A549 (cell line): ENCODE measurements at places on chromosomes 11 and 22. TPM values are rescaled to one million over a fixed set of nuclear protein-coding genes. Genes with fewer than 3 reads are reported as not detected.

OR8A1 gene
- polyA plus RNA-seq = not detected in 3 replicates

MMP27 gene
- not detected in 3 replicates for polyA plus RNA-seq

FGF4 gene
- not detected in 3 replicates for polyA plus RNA-seq

IGSF22 gene
- 0.03 TPM in 2 of 3 replicates, not detected in the other for polyA plus RNA-seq

JAML gene
- polyA plus RNA-seq = not detected in 3 replicates

H19 gene
- 16.6 to 22.5 TPM (median 19.2 TPM) in 3 replicates for polyA plus RNA-seq

BACE1 gene
- 6.3 to 7.8 TPM (median 7.8 TPM) in 3 replicates for polyA plus RNA-seq

SLC5A1 gene
- 0.01 to 0.03 TPM in 2 of 3 replicates, not detected in the other for polyA plus RNA-seq

AP1B1 gene
- 22.0 to 22.9 TPM (median 22.5 TPM) in 3 replicates for polyA plus RNA-seq

MUC2 gene
- 0.03 TPM in 3 replicates for polyA plus RNA-seq

ETS1 gene
- 14.5 to 20.1 TPM (median 16.5 TPM) in 3 replicates for polyA plus RNA-seq

CD248 gene
- not detected in 3 replicates for polyA plus RNA-seq

KRTAP5-8 gene
- polyA plus RNA-seq = not detected in 3 replicates

MOV10L1 gene
- 0.04 to 0.30 TPM in 2 of 3 replicates, not detected in the other for polyA plus RNA-seq

BDNF gene
- 15.6 to 18.8 TPM (median 16.4 TPM) in 3 replicates for polyA plus RNA-seq

OR52I2 gene
- not detected in 3 replicates for polyA plus RNA-seq

SCUBE2 gene
- 0.21 to 0.49 TPM (median 0.45 TPM) in 3 replicates for polyA plus RNA-seq

C11orf42 gene
- not detected in 3 replicates for polyA plus RNA-seq

TRIM49 gene
- polyA plus RNA-seq = not detected in 3 replicates

VSIG2 gene
- not detected in 3 replicates for polyA plus RNA-seq

ELFN2 gene
- 7.5 to 9.6 TPM (median 8.1 TPM) in 3 replicates for polyA plus RNA-seq

OR6T1 gene
- not detected in 3 replicates for polyA plus RNA-seq

GRIA4 gene
- polyA plus RNA-seq = not detected in 3 replicates

ZP1 gene
- polyA plus RNA-seq = 0.30 to 0.32 TPM (median 0.30 TPM) in 3 replicates

RANGAP1 gene
- 66.5 to 81.3 TPM (median 75.1 TPM) in 3 replicates for polyA plus RNA-seq

CEND1 gene
- polyA plus RNA-seq = 1.0 to 1.3 TPM (median 1.0 TPM) in 3 replicates

OR51E2 gene
- not detected in 3 replicates for polyA plus RNA-seq

MDK gene
- 12.8 to 15.1 TPM (median 13.6 TPM) in 3 replicates for polyA plus RNA-seq

ZBTB44 gene
- 6.7 to 8.3 TPM (median 8.0 TPM) in 3 replicates for polyA plus RNA-seq

SYCE3 gene
- polyA plus RNA-seq = 0.29 to 0.45 TPM in 2 of 3 replicates, not detected in the other

POU2AF2 gene
- polyA plus RNA-seq = not detected in 3 replicates

RIC3 gene
- 1.7 to 3.3 TPM (median 2.3 TPM) in 3 replicates for polyA plus RNA-seq

RTL10 gene
- polyA plus RNA-seq = 5.1 to 5.3 TPM (median 5.1 TPM) in 3 replicates

TRIM48 gene
- polyA plus RNA-seq = not detected in 3 replicates

GAL gene
- 7.9 to 9.8 TPM (median 8.6 TPM) in 3 replicates for polyA plus RNA-seq

KCNC1 gene
- polyA plus RNA-seq = 0.05 to 0.18 TPM (median 0.08 TPM) in 3 replicates

DENND5A gene
- 35.7 to 41.5 TPM (median 36.6 TPM) in 3 replicates for polyA plus RNA-seq

CBLIF gene
- not detected in 3 replicates for polyA plus RNA-seq
